ENCODE measurements at places on chromosomes 13 and 19.

DNA sequence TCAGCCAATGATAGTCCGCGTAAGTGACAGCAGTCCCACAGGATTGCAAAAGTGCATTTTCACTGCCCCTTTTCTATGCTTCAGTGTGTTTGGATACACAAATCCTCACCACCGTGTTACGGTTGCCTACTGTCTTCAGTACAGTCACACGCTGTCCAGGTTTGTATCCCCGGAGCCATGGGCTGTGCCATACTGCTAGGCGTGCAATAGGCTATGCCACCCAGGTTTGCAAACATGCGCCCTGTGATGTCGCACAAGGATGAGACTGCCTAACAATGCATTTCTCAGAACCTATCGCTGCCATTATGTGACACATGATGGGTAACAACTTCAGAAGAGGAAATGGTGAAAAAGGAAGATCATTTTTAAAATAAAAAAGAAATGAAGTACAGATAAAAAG, 16.8 kb upstream of the ADPRHL1 start:
- H3K36me3 ChIP-seq, result peaks cover 31% of the 10 kb centered on the region
- H3K27me3 ChIP-seq, result no peaks in the 10 kb centered on the region
- no peak overlapping the region for H3K27ac ChIP-seq
- no peaks in the 10 kb centered on the region for H3K4me1 ChIP-seq

DNA sequence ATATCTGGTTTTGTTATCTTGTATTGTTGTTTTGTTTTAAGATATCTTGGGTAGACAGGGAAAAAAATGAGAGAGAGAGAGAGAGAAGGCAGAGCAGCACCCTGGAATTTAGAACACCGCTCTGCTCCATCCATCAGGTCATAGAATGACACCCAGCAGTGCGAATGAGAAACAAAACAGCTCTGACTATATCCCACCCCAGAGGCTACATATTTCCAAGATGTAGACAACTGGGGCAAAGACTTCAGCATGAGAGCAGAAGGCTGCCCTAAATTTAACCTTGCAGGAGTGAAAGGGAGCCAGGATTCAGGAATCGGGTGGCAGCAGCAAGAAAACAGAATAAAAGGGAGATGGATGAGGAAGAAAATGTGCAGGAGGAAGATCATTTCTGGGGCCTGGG, 46.5 kb downstream of the TNFSF13B start:
- DNase-seq, result no peak
- no peaks in the 10 kb centered on the region for H3K36me3 ChIP-seq
- H3K4me1 ChIP-seq, result no peaks in the 10 kb centered on the region
- H3K4me3 ChIP-seq, result no peak overlapping the region

GRCh38 chr19:4042064-4042730, 24.5 kb downstream of the ZBTB7A start:
- no peak for DNase-seq
- H3K36me3 ChIP-seq, result peaks cover 12% of the 10 kb centered on the region
- H3K27me3 ChIP-seq, result peaks cover 10% of the 10 kb centered on the region
- no peaks in the 10 kb centered on the region for H3K4me1 ChIP-seq
- H3K27ac ChIP-seq, result no peak overlapping the region

DNA sequence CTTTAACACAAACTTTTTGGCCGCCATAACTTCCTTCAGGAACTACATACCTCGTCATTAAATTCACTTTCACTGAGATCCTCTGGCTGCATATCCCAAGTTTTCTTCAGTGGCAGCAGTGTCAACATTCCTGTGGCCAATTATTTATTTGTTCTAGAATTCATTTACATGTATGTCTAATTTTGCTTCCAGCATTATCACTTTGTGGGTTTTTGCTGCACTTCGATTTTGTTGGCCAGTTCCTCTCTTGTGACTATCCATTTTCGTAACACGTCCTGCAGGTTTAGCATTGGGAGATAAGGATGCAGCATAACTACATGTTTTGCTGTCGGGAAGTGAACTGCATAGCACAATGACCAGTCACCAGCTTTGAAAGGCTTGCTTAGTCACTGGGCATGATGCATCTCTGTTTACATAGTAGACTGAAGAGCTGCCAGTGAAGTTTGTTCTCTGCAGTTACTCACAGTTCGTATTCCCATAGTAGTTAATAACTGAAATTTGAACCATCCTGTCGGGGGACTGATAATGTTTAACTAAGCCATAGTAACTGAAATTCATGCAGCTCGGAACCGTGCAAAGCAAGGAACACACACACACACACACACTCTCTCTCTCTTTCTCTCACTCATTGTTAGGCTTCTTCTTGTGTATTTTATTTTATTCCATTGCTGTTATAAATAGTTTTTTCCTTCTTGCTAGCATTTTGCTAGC, 28.3 kb downstream of the ZNF507 start:
- peak; percentile 99 for DNase-seq
- H3K4me3 ChIP-seq, result peak overlapping the region; percentile 79
- no peaks in the 10 kb centered on the region for H3K27me3 ChIP-seq
- H3K4me1 ChIP-seq, result peaks cover 43% of the 10 kb centered on the region

GRCh38 chr19:18317961-18318800, 4.7 kb downstream of the LSM4 start:
- H3K36me3 ChIP-seq, result no peaks in the 10 kb centered on the region
- H3K4me3 ChIP-seq, result no peak overlapping the region
- H3K27ac ChIP-seq, result peak overlapping the region; percentile 36
- H3K27me3 ChIP-seq, result peaks cover 2% of the 10 kb centered on the region
- no peak for DNase-seq
- peaks cover 21% of the 10 kb centered on the region for H3K4me1 ChIP-seq

Data from HFFc6 (cell line).